ENCODE measurements at places on chromosomes 7 and 10.

DNA sequence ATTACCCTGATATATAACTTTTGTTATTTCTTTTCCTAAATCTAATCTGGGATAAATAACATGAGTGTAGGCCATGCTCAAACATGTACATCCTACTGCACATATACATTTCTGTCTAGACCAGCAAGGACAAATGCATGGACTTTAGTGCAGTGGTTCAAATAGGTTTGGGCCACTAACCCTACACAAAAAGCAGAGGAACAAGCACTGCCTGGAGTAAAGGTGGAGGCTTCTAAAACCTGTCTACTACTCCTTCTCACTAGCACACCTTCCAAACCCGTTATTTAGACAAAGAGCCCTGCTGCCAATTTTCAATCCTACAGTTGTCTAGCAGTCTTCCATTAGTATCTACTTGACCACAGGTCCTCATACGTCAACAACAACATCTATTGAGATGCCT is 34.8 kb downstream of the SGCE start:
- no peak for DNase-seq

DNA sequence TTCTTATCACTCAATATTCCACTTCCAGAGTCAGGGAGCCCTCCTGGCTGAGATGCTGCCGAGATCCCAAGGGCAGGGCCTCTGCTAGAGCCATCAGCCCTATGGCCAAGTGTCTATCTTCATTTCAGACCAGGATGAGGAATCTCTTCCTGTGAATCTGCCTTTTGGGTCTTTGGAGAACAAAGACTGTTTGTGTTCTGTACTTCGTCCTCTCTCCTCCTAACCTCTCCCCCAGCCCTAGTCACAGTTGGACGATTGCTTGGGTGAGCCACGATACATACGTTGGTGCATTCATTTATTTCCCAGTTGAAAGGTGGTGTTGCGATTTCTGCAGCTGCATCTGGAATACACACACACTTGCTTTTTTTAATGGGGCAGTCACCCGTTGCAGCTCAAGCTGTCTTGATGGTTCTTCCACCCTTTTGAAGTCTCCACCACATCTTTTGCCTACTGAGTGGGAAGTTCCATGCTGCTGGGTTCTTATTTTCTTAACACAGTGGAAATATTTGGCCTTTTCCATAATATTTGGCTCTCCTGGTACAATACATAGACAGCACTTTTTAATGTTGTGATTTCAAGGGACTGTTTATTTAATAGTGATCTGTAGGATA is 26.7 kb downstream of the SH3PXD2A start:
- DNase-seq: no peak

DNA sequence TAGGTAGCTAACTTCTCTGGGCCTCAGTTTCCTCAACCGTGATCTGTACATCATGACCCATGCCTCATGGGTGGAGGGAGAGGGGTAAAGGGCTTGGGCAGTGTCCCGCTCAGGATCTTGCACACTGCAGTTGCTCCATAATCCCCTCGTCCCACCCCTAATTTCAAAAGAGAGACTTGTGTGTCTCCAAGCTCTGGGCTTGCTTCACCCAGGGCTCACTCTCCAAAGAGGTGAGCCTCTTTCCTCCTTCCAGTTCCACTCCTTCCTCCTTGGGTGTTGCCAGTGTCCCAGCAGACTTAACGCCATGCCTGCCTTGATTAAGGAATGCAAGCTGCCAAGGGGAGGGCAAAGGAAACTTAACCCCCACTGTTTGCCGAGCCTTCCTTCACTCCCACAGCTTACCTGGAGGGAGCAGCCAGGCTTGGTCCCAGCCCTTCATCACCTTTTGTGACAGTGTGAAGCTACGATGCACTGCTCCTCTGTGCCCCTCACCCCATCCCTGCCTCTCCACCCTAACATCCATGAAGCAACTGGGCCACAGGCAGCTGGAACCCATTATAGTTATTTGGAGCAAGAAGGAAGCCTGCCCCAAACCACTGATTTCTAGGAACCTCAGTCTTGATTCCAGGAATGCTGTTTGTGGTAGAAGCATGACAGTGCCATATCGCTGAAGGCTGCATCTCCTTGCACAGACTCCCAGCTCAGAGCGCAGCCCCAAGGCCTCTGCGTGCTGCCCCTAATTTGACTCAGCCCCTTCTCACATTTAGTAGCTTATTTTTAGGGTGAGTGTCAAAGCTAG is 363.3 kb downstream of the TNS3 start:
- no peak for DNase-seq

- no peak for DNase-seq
Measured at GRCh38 chr7:36606976-36607720, 117.1 kb downstream of the AOAH start.

GRCh38 chr10:117552156-117552631 is 9.6 kb downstream of the EMX2 start:
- no peak for DNase-seq

DNA sequence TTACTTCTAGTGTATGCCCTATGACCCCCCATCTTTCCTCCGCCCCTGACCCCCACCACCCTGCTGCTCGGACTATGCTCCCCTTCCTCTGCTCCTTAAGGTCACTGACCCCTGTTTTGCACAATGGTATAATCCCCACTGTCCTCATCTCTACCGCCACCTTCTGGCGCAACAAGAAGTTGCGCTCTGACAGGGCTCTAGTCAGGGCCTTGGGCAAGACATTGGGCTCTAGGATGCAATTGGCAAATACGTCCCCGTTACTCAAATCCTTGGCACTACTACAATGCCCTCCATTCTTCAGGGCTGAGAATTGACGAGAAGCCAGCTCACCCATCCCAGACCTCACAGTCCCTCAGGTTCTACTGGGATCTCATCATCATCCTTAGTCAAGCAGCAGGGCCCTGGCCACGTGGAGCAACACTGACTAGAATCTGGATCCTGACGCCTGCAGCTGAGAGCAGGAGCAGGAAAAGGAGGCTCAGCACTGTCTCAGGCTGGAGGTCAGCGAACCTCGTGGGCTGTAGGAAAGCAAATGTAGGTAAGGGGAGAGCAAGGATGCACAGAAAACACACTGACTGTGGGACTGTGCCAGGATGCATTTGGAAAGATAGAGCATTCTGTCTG is 10.6 kb downstream of the LRIT2 start:
- DNase-seq: no peak

GRCh38 chr10:22369434-22370072 is 24.3 kb downstream of the SPAG6 start:
- no peak for DNase-seq

DNA sequence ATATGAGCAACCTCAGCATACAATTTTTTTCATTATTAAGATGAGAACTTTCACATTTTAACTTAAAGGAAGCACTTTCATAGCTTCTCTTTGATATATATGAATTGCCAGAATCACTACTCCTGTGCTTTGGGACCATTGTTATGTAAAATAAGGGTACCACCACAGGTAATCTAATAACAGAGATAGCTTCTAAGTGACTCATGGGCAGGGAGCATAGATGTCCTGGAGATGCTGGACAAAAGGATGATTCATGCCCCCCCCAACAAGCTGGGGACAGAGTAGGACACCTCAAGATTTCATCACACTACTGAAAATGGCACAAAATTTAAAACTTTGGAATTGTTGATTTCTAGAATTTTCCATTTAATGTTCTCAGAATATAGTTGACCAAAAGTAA is 641.1 kb downstream of the PCDH15 start:
- no peak for DNase-seq

- DNase-seq: no peak
Measured at GRCh38 chr7:78099715-78100394, 301.3 kb downstream of the PHTF2 start.

DNA sequence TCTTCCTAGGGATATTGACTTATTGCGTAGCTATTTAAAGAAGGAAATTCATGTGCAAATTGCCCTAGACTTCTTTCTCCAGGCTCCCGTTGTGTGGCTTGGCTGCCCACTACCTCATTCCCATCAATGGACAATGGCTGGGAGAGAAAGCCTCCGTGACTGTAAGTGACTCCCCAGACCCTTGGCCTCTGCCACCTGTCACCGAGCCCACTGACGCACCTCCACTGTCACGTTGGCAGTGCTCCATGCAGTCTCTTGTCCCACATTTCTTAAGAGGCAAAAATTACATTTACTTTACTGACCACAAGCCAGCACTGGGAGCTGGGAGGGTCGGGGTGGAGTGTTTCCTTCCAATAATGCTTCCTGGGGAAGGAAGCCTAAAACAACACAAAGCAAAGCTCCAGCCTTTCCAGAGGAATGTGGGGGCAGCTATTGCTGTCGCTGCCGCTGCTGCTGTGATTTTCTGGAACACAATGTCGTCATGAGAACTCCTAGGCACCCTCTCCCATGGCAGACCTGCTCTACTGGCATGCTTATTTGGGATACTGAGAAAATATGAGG is 89.7 kb upstream of the STEAP1B start:
- DNase-seq: no peak

DNA sequence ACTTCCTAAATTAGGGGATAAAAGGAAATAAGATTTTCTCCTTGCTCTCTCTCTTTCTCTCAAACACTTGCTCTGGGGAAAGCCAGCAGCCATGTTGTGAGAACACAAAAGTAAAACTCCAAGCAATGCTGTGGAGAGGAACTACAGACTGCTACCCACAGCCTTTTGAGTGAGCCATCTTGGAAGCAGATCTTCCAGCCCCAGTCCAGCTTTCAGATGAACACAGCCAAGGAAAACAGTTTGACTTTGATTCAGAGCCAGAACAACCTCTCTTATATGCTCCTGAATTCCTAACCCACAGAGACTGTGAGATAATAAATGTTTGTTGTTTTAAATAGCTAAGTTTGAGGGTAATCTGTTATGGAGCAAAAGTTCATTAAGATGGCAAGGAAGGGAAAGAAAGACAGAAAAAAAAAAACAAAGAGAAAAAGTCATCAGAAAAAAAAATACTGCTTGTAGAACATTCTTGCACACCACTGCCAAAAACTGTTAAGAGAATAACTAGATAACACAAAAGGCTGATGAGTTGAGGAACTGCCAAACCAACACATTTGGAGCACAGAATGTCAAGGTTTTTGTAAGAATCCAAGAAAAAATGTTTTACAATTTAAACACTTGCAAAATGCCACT is 20.9 kb upstream of the PRKAR2B start:
- DNase-seq: no peak

DNA sequence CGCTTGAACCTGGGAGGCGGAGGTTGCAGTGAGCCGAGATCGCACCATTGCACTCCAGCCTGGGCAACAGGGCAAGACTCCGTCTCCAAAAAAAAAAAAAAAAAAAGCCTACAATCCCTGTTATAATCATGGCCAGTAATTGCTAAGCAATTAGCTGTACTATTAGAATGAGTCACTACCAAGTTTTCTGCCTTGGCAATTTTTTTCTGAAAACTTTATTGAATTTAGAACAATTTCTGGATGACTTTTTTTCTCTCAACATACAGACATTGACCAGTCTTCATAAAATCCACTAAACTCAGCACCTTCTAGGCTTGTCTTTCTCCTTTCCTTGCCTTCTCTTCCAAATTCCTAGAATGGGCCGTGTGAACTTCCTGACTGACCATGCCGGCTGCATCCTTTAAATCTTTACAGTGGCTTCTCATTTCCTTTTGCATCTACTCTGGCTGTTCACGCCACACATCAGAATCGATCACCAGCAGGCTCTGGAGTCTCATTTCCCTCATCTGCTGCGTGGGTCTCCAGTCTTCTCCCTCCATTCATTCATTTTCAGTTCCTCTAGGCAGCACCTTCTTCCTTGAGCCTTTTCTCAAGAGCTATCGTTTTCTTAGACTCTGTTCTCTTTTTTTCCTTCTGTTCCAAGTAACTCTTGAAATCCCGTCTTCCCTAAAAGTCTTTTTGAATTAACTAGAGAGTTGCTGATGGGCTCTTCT is 107.9 kb downstream of the KAT6B start:
- DNase-seq: no peak

DNA sequence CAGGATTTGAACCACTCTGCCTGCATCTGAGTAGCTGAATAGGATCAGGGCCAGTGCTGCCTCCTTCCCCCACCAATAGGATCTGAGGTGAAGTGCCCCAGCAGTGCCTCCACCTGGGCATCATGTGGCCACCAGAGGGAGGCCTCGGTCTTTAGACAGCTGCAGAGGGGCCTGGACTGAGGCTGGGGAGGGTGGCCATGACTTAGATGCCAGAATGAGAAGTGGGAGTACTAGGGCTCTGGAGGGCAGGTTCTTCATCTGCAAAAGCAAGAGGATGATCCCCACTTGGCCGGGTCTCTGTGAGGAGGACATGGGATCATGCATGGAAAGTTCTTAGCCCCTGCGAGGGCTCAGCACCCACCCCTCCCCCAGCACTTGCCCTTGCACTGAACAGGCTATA is 56.9 kb downstream of the NEUROG3 start:
- DNase-seq: no peak

DNA sequence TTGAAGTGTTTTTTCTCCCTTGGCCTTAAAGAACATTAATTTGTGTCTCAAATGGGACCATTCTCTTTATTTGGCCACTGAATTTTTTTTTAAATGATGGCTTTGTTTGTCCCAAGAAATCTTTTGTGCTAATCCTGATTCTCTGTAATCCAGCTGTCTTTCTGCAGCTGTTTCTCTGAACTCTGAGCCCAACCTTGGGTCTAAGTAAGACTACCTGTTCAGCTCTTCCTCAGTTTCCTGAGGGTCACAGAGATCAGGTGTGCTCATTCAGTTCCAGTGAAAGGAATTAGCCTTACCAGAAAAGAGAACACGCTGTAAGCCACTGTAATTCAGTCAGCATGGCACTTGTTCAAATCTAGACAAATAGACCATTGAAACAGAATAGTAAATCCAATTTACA is 94.2 kb downstream of the ANKIB1 start:
- no peak for DNase-seq

- DNase-seq: no peak
Measured at GRCh38 chr7:142759433-142759832, 10.2 kb downstream of the PRSS1 start.

DNA sequence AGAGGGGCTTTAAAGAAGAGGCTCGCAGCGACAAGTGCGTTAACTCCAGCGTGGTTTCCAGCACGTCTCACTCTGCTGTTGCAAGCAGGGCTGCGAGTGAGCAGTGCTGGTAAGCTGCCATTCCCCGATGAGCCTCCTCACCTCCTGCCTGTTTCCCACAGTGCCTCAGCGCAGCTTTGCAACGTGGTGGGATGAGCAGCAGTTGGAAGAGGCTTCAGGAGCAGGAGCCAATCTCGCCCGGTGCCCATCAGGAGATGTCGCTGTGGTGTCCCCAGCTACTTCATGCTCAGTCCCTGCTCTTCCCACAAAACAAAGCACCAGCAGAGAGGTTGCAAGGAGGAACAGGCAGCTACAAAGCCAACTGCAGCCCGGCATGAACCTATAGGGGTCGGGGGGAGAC is 2.4 kb upstream of the ADARB2 start:
- no peak for DNase-seq

GRCh38 chr7:83468251-83468739 is 180.6 kb downstream of the SEMA3E start:
- DNase-seq: peak; percentile 94

DNA sequence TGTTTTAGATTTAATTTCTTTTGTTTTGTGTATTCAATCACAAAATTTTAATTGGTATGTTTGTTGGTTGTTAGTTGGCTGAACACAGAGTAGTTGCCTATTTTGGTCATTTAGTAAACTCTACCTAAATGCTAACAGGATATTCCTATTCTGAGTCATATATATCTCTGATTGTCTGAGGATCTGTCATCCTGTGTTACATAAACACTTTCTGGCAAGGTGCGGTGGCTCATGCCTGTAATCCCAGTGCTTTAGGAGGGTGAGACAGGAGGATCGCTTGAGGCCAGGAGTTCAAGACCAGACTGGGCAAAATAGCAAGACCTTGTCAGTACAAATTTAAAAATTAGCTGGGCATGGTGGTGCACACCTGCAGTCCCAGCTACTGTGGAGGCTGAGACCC is 178.6 kb downstream of the PLCE1 start:
- no peak for DNase-seq

Data from amniotic stem cell (primary cell).